ENCODE measurements at places on chromosomes 1 and 21. TPM values are rescaled to one million over a fixed set of nuclear protein-coding genes. Genes with fewer than 3 reads are reported as not detected.

DNA sequence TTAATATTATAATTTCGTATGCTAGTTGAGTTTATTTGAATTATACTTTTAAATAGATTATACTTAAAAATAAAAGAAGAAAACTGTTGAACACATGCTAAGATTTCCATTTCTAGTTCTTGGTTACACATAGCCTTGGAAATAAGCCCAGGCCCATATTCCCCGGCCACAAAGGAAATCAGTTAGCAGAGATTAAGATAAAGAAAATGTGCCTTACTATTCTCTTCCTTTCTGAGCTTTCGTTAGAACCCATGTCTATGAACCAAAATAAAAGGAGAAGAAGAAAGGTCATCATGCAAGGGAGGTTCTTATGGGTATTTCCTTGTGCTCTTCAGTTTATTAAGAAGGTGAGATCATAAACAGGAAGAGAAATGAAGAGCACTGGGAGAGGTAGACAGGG, 32.3 kb upstream of the CRP start:
- DNase-seq, result no peak

GRCh38 chr1:183578856-183579255, 11.4 kb downstream of the NCF2 start:
- DNase-seq, result no peak

GRCh38 chr1:8711151-8711550, 106.3 kb downstream of the RERE start:
- peak; percentile 8 for DNase-seq

DNA sequence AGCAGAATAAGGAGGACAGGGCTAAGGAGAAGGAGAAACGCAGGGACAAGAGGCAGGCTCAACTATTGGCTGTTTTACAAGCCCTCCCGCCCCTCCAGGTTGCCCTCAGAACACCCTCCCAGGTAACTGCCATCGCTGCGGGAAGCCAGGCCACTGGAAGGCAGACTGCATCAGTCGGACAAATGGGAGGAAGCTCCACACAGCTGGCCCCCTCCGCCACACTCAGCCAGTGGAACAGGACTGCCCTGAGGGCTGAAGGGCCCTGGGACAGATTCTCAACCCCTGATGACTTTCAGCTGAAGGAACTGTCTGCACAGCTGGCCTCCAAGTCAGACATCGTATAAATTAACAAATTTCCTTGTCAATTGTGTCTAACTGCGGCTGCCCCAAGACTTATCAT, 21.8 kb downstream of the LRRC3 start:
- peak; percentile 14 for DNase-seq

GRCh38 chr1:89808441-89809117, 12.3 kb upstream of the LRRC8D start:
- DNase-seq, result no peak

DNA sequence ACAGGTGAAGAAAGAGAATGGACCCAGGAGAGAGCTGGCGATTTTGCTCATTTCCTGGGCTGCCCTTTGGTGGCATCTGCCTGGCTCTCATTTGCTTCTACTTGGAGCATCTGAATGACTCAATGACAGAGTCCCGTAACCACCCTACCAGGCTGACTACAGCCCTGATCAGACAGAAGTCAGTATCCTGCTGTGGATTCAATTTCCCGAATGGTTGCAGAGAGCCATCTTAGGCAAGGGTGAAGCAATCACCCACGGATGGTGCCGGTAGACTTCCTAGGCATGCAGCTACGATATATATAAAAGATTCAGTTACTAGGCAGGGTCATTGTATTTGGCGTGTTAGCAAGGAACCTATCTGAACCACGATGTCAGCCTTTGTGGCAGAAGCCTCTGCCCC, 10.2 kb downstream of the AJAP1 start:
- DNase-seq, result no peak

GRCh38 chr21:31273278-31273677, 70.8 kb downstream of the TIAM1 start:
- DNase-seq, result no peak

The FMOD gene
- total RNA-seq, result 7.5 TPM

The LRRC8B gene
- total RNA-seq, result 9.2 TPM
